Suprapubic skin (tissue), 4 donors: ENCODE measurements at places on chromosomes 4 and X.

DNA sequence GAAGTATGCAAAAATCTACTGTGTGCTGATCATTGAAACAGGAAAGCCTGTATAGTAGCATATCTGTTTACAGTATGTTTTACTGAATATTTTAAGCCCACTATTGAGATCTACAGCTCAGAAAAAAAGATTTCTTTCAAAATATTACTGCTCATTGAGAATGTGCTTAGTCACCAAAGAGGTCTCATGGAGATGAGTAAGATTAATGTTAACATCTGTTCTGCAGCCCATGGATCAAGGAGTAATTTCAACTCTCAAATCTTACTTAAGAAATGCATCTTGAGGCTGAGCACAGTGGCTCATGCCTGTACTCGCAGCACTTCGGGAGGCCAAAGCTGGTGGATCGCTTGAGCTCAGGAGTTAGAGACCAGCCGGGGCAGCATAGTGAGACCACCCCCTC is 3.3 kb downstream of the RNF4 start:
- H3K36me3 ChIP-seq = peaks cover 16% of the 10 kb centered on the region
- H3K4me1 ChIP-seq = peaks cover 38% of the 10 kb centered on the region
- no peak overlapping the region for H3K4me3 ChIP-seq
- H3K27ac ChIP-seq = no peak overlapping the region
- H3K27me3 ChIP-seq = no peaks in the 10 kb centered on the region

DNA sequence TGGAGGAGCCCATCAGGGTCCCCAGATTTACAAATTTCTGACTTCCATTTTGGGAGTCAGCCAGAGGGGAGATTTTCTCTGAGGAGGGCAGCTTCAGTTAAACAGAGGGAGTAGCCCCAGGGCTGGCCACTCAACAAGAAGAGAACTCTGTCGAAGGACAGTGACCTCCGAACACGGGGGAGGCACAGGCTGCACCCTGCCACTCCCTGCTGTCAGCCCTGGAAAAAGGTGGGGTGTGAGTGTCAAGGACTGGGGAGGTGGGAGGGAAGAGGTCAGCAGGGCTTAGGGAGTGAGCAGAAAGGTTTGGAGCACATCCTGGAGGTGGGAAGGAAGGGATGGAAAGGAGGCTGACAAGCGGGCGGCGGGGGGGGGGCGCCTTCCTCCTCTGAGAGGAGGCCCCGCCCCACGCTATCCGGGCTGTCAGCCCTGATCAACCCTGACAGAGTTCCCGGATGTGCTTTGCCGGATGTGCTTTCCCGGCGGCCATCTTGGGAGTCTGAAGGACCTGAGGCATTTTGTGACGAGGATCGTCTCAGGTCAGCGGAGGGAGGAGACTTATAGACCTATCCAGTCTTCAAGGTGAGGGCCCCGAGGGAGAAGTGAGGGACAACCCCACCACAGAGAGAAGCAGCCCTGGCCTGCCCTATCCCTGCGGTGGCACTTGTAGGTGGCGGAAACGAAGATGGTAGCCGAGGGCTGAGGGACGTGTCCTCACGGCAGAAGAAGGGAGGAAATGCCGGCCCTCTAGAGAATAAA is at the start of gene MAGEC1:
MAGEC1 (plus strand) TSS at position 495 of the 756 bp plus-strand sequence. CDS start 1,179 bp downstream, outside the sequence.
- H3K27ac ChIP-seq = no peak within 1 kb of the TSS
- DNase-seq = no peak
- no peaks in the 10 kb centered on the region for H3K27me3 ChIP-seq
- no peak within 1 kb of the TSS for H3K4me3 ChIP-seq

- H3K27ac ChIP-seq = no peak overlapping the region
- no peaks in the 10 kb centered on the region for H3K27me3 ChIP-seq
- no peak for DNase-seq
- H3K36me3 ChIP-seq = no peaks in the 10 kb centered on the region
- H3K4me1 ChIP-seq = no peaks in the 10 kb centered on the region
Measured at GRCh38 chr4:127237581-127237980, 395.2 kb upstream of the INTU start.

DNA sequence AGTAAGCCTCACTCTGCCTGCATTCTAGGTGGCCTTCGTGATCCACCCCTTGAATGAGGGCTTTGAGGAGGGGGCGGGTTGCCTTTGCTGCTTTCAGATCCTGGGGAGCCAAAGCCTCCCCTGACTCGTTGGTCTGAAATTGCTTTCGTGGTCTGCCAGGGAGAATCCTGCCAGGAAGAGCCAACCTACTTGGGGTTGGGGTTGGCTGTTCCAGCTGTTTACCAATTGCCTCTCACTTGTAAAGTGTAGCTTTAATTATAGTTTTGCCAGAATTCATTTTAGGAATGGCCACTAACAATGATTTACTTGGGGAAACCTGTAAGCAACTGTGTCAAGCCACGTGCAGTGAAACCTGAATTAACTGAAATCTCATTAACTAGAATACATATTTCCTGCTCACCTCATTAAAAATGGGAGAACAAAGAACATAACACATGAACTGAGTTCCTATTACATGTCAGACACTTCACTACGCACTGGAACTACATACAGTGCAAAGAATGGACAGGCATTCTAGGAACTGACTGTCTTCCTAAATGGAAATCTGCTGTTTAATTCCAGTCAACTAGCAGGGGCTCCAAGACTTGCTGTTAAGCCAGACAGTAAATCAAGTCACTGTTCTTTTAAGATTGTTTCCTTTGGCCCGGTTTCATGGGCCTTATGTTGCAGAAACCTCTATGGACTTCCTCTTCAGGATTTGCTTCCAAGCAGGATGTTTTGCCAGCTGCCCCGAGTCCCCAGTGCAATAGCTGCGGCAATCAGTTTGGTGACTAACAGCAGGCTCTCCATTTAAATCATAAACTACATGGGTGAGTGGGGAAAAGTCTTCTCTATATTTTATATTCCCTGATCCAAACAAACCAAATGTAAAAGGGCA is 16.4 kb upstream of the NKRF start:
- H3K4me1 ChIP-seq = no peaks in the 10 kb centered on the region
- no peak for DNase-seq
- H3K36me3 ChIP-seq = no peaks in the 10 kb centered on the region
- H3K27me3 ChIP-seq = no peaks in the 10 kb centered on the region

GRCh38 chr4:89988268-89988667 is 93.6 kb downstream of the MMRN1 start:
- H3K36me3 ChIP-seq = no peaks in the 10 kb centered on the region
- H3K27me3 ChIP-seq = no peaks in the 10 kb centered on the region

- no peaks in the 10 kb centered on the region for H3K27me3 ChIP-seq
- no peak overlapping the region for H3K4me3 ChIP-seq
- H3K36me3 ChIP-seq = no peaks in the 10 kb centered on the region
- no peak for DNase-seq
Measured at GRCh38 chr4:173680278-173680677, 150.2 kb upstream of the HAND2 start.

DNA sequence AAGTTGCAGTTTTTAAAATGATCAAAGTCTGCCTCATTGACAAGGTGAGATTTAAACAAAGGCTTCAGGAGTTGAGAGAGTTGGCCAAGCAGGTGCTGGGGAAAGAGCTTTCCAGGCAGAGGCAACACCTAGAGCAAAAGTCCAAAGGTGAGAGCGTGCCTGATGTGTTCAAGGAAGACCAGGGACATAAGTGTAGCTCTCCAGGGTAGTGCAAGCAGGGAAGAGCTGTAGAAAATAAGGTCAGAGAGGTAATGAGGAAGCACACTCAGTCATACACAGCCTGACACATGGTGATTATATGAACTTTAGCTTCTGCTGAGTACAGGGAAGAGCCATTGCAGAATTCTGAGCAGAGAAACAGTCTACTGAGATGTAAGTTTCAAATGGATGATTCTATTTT is 265.0 kb upstream of the NWD2 start:
- H3K36me3 ChIP-seq = no peaks in the 10 kb centered on the region
- H3K4me3 ChIP-seq = no peak overlapping the region
- no peaks in the 10 kb centered on the region for H3K27me3 ChIP-seq
- H3K27ac ChIP-seq = no peak overlapping the region

GRCh38 chrX:11393949-11394654 is 100.9 kb downstream of the AMELX start:
- no peak for DNase-seq
- no peaks in the 10 kb centered on the region for H3K36me3 ChIP-seq
- H3K4me3 ChIP-seq = no peak overlapping the region
- H3K27ac ChIP-seq = no peak overlapping the region

- H3K36me3 ChIP-seq = no peaks in the 10 kb centered on the region
- H3K27ac ChIP-seq = no peak overlapping the region
- H3K27me3 ChIP-seq = peaks cover 79% of the 10 kb centered on the region
- no peak for DNase-seq
Measured at GRCh38 chr4:3486541-3487540, 23.7 kb downstream of the DOK7 start.
